Amniotic stem cell (primary cell): ENCODE measurements at places on chromosomes 13 and 19.

- DNase-seq = peak; percentile 54
Observed at GRCh38 chr19:1168572-1169410, 5.3 kb downstream of the SBNO2 start.

DNA sequence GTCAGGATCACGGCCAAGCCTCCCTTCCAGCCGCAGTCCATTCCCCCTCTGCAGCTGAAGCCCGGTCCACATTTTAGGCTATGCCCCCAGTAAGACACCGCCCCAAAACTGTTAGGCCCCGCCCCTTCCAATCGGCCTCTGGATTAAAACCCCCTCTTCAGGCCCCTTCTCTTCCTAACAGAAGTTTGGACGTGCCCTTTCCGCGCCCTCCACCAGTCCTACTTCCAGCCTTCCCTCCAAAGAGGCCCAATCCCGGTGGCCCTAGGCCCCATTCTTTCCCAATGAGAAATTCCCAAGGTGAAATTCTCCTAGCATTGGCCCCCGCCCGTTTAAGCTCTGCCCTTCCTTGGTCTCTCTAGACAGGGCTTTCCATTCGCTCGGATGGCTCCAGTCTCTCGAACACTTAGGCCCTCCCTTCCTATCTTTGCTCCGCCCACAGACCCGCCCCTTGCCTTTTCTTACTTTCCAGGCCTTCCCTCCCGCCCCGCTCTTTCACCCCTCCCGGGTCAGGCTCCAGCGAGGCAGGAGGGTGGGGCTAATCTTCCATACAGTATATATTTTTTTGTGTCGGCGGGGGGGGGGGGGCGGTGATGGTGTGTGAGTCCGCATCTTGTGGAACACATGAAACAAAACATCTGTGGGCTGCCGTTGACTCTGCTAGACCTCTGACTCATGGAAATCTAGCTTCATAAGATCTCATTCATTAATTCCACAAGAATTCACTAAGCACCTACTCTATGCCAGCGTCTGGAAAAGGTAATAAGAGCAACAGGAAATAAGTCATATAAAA is 13.6 kb downstream of the LTBP4 start:
- DNase-seq = peak; percentile 96

DNA sequence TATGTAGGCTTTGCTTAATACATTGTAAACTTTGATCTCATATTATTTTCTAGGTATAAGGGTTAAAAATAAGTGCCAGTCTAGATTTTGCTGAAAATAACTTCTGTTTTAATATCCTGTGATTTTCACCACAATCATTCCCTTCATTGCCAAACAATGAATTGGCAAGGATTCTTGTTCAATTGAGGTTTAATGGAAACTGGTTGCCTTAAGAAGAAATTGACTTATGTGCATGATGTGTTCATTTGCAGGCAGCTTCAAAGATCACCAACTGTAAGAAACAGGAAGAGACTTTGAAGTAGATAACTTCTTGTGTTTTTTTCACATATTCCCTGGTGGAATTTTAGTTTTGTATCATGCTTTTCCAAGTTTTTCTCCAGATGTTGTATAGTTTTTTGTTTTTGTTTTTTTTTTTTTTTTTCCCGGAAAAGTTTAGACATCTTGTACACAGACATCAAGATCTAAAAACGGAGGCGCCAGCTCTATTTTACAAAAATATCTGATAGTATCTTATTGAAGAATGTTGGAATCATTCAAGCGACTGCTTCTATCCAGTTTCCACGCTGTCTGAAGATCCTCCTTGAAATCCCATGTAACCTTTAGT is 108.3 kb downstream of the POSTN start:
- DNase-seq = no peak

GRCh38 chr13:39955560-39955959 is 300.1 kb downstream of the COG6 start:
- no peak for DNase-seq

- no peak for DNase-seq
Observed at GRCh38 chr19:377801-378581, 31.0 kb downstream of the C2CD4C start.

- no peak for DNase-seq
Observed at GRCh38 chr13:94607056-94607455, 5.4 kb downstream of the GPR180 start.

DNA sequence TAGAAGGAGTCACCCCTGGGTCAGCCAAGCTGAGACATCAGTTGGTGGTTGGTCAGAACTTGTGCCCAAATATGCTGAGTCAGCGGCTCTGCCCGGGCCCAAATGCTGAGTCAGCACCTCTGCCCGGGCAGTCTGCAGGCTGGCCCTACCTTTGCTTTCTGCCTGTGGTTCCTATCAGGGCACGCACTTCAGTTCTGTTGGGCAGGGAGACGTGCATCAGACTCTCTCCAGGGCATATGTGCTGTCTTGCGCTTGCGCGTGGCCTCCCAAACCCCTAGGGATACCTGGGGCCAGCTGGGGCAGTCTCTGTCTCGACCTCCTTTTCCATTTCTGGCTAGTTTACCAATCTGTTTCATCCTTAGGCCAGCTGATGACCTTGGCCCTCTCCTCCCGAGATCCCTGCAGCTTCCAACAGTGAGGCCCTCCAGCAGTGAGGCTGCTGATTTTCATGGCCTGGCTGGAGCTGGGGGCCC is 24.4 kb upstream of the LDLR start:
- DNase-seq = no peak

- DNase-seq = no peak
Observed at GRCh38 chr13:108618233-108618632, 11.2 kb upstream of the MYO16 start.

DNA sequence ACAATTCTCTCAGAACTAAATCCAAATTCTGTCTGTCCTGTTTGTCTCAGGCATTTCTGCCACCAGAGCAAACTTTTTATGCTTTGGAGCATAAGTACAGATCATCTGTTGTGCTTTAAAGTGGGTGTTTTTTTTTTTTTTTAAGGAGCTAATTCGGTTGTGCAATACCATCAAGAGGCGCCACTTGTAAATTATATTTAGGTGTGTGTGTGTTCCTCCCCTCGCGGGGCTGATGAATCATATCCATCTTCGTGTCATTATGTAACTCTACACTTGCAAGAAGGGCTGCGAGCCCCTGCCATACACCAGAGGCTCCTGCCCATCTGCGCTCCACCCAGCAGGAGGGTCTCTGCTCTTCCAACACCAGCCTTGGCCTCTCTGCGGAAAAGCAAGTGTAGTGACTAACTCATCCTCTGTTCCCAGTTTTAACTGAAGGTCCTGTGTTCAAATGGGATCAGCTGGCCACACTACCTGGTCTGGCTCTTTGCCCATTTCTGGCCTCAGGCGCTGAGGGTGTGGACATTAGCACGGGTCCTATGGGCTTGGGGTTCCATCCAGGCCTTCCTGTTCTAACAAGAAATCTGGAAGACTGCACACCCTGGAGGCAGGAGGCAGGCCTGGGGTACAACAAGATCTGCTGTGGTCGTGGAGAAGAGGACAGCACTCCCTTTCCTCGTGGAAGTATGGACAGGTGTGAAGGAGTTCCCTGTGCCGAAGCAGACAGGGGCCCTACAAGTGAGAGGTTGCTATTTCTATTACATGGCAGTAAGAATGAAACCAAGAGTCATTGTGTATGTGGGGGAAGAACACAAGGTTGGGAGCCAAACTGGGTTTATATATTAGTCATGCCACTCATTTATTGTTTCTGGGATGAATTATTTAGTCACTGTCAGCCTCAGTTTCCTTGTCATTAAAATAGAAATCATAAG is 96.1 kb upstream of the MBNL2 start:
- no peak for DNase-seq

DNA sequence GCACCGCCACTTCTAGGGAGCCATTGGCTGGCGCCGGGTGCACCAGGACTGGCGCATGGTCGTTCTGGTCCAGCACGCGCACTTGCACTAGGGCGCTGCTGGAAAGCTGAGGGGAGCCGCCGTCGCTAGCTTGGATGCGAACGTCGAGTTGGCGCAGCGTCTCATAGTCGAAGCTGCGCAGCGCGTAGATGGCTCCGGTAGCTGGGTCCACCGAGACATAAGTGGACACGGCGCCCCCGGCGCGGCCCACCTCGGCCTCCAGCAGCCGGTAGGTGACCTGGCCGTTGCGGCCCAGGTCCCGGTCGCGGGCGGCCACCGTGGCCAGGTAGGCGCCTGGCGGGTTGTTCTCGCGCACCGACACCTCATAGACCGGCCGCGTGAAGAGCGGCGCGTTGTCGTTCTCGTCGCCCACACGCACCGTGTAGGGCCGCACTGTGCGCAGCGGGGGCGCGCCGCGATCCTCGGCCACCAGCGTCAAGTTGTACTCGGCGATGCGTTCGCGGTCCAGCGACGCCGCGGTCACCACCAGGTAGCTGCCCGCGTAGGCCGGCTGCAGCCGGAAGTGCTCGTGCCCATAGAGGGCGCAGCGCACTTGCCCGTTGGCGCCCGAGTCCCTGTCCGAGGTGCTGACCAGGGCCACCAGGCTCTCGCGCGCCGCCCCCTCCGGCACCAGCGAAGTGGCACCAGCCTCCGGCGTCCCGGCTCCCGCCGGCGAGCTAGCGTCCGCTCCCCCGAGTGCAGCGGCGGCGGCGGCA is 1.7 kb downstream of the PCDH8 start:
- DNase-seq = no peak
